ENCODE measurements at places on chromosomes 3 and 15.

GRCh38 chr3:177141471-177141870, 55.8 kb downstream of the TBL1XR1 start:
- no peak for DNase-seq

GRCh38 chr3:61674596-61674995, 113.2 kb downstream of the PTPRG start:
- no peak for DNase-seq

GRCh38 chr3:11465744-11466616, 177.7 kb downstream of the VGLL4 start:
- DNase-seq: no peak

DNA sequence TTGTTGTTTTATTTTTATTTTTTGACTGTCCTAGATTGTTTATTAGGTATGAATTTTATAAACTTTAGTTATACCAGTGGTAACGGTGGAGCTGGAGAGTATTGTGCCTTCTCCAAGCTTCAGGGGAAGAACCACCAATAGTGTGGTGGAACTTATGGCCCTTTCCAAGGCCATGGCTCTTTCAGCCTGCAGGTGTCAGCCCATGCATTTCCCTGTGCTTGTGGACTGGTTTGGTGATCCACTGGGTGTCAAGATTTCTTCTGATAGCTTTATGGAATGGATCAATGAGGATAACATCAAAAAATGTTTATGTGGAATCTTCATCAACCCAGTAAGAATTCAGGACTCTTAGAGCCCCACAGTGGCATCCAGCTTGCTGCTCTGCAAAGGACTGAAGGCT, 19.2 kb upstream of the SCAMP5 start:
- DNase-seq: no peak

DNA sequence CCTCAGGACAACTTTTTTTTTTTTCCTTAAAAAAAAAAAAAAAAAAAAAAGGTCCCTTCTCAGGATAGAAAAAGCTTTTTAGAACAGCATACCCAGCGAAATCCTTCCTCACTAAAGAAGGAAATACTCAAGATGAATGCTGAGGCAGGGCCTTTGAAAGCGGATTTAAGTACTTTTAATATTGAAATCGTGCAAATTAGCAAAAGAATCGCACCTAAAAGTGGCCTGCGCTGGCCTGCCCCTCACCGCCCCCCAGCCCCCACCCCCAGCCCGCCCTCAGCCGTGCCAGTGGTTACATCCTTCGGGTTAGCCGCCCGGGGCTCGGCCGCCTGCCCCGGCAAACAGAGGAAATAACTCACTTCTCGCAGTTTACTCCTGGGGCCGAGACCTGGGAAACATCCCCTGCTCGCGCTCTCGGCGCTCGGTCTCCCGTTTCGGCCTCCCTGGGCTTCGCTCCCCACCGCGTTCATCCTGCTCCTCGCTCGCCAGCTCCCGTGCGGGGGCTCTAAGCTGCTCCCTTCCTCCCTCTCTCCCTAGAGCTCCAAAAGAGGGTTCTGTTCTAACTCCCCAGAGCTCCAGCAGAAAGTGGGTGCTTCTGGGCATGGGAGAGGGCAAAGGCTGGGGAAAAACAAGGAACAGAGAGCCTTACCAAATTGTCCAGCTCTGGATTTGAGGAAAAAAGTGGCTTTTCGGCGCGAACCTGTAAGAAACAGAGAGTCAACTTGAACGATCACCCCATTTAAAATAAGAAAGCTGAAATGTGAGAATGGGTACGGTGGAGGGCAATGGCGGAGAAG, 5.2 kb downstream of the MEIS2 start:
- DNase-seq: peak; percentile 60

DNA sequence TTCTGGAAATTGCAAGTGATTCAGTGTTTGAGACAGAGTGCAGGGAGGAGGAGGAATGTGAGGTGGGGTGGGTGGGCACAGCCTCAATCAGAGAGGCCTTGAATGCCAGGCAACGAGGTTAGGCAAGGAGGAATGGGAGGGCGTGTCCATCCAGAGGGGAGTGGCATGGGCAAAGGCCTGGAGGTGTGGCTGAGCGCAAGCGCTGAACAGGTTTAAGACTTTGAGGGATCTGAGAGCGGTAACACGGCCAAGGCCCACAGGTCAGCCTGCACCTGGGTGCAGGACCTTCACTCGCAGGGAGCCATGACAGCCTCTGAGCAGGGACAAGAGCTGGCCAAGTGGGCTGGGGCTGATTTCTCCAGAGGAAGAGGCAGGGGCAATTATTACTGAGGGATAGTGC, 125.9 kb downstream of the TPRA1 start:
- no peak for DNase-seq

DNA sequence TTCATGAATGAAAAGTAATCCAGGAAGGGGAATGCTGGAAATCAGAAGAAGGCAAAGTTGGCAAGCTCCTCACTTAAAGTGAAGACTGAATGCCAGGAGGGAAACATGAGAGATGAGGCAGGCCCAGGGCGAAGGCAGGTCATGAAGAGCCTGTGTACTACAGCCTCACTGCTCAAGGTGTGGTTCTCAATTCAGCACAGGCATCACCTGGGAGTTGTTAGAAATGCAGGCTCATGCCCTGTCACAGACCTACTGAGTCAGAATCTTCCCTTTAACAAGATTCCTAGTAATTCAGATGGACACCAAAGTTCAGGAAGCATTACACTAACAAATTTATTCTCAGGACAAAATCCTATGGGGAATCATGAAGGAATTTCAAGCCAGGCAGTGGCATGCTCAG, 14.2 kb downstream of the MYO5A start:
- DNase-seq: no peak

DNA sequence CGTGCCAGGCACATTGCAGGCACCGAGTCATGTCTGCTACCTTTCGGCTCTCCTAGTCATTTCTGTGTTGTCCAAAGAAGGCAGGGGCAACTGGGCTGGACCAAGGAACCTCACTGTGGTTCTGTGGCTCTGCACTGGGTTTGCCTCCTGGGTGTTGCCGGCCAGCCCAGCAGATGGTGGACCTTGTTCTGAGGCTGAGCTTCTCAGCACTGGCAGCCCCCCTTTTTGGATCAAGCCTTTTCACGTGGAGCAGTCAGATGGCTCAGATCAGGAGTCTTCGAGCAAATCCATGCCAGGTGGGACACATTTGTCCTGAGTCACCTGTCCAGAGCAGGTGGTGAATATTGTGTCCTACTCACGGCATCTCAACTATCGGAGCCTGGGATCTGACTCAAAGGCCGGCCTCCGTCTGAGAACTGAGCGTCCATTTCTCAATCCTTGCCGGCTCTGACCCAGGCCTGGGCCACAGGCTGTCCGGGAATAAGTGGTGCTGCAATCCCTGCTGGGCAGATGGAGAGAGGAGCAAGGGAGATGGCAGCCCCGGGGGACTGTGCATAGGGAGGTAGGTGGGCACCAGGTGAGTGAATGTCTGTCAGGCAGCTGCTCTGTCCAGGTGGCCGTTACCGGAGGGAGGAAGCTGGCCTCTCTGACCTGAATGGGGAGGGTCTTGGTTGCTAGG, at the start of gene IL16:
TSS of gene IL16 (plus strand) at position 304 of the 679 bp plus-strand sequence. CDS start 28,521 bp downstream, outside the sequence.
- DNase-seq: no peak

DNA sequence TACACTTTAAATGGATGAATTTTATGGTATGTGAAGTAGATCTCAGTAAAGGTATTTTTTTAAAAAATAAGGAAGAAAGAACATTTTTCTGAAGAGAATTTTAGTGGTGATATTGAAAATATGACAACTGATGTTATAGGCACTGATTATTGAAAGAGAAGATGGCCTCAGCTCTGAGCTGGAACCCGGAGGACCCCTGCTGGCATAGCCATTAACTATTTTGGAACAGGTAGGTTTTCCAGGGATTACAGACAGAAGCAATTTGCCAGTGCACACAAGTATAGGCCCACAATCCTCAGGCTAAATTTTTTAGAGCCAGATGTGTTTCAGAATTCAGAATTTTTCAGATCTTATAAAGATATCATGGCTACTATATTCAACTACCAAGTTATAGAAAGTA, 315.9 kb upstream of the GPR149 start:
- DNase-seq: no peak

DNA sequence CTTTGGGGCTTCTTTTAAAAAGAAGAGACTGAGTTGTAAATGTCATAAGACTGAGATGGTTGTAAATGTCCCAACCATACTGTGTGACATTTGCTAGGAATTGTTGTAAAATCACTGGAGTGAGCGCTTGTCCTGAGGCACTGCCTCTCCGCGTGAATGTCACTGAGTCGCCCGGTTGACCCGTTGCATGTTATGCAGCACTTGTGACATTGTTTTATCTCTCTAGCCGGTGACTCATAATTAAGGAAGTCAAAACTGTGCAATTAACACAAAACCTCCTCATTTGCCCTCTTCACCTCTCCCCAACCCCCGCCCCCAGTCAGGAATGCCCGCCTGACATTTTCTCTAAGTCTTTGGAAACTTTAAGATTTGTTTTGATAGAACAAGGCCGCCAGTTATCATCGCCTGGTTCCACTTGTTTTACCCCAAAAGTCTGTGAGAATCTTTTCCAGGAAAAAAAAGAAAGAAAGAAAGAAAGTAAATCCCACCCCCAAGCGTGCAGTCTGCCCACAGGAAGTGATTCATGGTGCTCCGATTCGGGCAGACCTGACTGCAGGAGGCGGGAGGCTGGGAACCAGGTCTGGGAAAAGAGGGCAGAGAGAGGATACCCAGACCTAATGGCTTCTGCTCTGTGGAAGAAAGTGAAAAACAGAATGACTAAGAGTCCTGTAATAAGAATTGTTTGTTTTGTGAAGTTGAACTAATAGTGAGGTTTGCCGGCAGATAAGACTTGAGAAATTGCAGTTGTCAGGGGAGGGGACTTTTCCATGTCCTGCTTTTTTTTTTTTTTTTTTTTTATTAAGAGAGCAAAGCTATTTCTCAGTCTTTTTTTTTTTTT, 84.8 kb downstream of the SMAD3 start:
- DNase-seq: no peak

GRCh38 chr3:72375237-72376076, 472.8 kb downstream of the SHQ1 start:
- no peak for DNase-seq

- no peak for DNase-seq
Measured at GRCh38 chr3:49153349-49153912, 12.7 kb downstream of the CCDC71 start.

DNA sequence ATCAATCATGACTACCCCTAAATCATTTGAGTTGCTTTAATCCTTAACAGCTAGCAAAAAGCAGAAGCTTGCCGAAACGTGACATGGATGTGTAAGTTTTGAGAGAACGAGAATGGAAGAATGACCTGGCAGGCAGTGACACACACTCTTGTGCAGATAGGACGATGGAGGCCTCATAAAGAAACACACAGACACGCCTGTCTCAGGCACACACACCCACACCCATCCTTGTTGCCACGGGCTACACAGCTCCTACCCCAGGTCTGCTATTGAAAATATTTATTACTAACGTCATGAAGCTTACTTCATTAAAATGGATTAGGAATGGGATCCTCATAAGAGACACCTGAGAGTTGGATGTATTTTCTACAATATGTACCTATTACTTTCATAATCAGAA, 8.5 kb downstream of the MYO5C start:
- DNase-seq: no peak

DNA sequence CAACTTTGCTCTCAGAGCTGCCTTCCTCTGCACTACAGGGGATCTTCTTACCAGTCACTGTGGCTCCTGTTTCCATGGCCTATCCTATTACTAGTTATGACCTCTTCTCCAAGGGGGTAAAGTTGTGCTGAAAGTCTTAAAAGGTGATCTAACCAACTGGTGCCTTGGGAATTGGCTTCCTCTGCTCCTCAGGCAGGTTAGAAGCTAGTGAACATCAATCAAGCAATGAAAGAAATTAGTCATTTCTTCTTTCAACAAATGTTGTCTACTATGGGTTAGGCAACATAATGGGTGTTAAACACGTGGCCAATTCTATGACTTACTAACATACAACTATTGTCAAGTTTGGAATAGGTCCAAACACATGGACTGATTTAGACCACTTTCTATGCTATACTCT, 571.4 kb upstream of the NAALADL2 start:
- no peak for DNase-seq

DNA sequence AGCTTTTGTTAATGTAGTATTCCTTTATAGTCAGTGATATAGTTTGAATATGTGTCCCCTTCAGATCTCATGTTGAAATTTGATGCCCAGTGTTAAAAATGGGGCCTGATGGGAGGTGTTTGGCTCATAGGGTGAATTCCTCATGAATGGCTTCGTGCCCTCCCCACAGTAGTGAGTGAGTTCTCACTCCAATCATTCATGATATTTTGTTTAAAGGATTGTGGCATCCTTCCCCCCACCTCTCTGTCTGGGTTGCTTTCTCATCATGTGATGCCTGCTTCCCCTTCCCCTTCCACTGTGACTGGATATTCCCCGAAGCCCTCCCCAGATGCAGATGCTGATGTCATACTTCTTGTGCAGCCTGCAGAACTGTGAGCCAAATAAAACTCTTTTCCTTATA, 649.8 kb upstream of the NR2F2 start:
- no peak for DNase-seq

DNA sequence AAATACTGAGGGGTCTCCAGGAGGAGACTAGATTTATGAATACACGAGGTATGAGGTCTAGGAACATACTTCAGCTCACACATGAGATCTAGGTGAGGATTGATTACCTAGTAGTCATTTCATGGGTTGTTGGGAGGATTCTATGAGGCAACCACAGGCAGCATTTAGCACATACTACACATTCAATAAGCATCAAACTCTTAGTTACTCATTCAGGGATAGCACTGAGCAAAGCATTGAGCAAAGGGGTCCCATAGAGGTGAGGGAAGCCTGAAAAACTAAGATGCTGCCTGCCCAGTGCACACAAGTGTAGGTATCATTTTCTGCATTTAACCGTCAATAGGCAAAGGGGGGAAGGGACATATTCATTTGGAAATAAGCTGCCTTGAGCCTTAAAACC, 4.5 kb downstream of the CCR5 start:
- no peak for DNase-seq

DNA sequence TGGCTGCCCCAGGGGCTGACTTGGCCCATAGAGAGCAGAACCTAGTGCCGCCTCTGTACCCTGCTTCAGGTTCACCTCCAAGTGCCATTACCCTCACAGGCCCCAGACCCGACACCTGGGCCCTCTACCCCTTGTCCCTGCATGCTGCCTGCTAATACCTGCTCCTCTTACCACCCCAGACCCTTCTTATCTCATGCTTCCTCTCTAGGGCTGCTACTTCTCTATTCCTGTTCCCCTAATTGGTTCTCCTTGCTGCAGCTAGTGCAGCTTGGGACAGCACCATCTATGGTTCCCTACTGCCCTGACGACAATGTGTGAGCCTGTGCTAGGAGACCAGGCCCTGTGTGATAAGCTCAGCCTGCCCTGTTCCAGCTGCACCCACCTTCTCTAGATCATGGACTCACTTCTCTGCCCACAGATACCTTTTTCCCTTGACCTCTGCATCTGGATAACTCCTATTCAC, 15.3 kb downstream of the HDAC11 start:
- no peak for DNase-seq

GRCh38 chr3:193530231-193531165, 24.2 kb downstream of the ATP13A4 start:
- DNase-seq: no peak

GRCh38 chr15:99495430-99496301, 70.1 kb upstream of the MEF2A start:
- DNase-seq: no peak

DNA sequence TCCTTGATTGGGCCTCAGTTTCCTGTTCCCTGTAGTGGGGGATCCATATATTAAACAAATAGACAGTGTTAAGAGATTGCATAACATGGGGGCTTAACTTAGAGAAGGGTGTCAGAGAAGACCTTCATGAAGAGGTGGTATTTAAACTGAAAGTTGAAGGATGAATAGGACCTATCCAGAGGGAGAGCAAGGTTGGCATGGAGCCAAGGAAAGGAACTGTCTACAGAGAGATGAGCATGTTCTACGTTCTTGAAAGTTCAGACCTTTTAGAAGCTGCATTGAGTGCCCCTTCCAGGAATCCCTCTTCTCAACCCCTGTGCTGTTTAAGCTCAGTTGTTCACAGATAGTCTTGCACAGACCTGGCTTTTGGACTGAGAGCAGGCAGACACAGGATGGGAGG, 2.4 kb downstream of the HTD2 start:
- no peak for DNase-seq
